ENCODE measurements at places on chromosomes 5 and 9. TPM values are rescaled to one million over a fixed set of nuclear protein-coding genes. Genes with fewer than 3 reads are reported as not detected.

TAF1L gene
- not detected for total RNA-seq

DDX4 gene
- not detected for total RNA-seq

BTNL8 gene
- total RNA-seq = not detected

PRSS3 gene
- total RNA-seq = 8.7 TPM

ZBED3 gene
- 4.1 TPM for total RNA-seq

PLPP7 gene
- not detected for total RNA-seq

GPR150 gene
- total RNA-seq = 0.07 TPM

MYOZ3 gene
- 0.06 TPM for total RNA-seq

ADAMTSL2 gene
- total RNA-seq = not detected

CER1 gene
- total RNA-seq = not detected

HTR4 gene
- total RNA-seq = not detected

CAVIN4 gene
- total RNA-seq = 0.32 TPM

CD274 gene
- 1.3 TPM for total RNA-seq

IL7R gene
- total RNA-seq = 0.30 TPM

ALDH1B1 gene
- total RNA-seq = 45.2 TPM

ACSL6 gene
- total RNA-seq = 0.10 TPM

PLCXD3 gene
- total RNA-seq = 0.18 TPM

SPINK4 gene
- total RNA-seq = not detected
